Naive B cell (primary cell): ENCODE measurements at places on chromosomes 5 and 9. TPM values are rescaled to one million over a fixed set of nuclear protein-coding genes. Genes with fewer than 3 reads are reported as not detected.

The ADRA1B gene
- not detected for polyA plus RNA-seq

The ECM2 gene
- not detected for polyA plus RNA-seq

The SLC28A3 gene
- polyA plus RNA-seq: 0.05 TPM

The EXOSC3 gene
- 35.8 TPM for polyA plus RNA-seq

The NXNL2 gene
- polyA plus RNA-seq: not detected

The MED10 gene
- polyA plus RNA-seq: 134 TPM

The C6 gene
- not detected for polyA plus RNA-seq

The SLF1 gene
- polyA plus RNA-seq: 16.1 TPM

The OLFM1 gene
- polyA plus RNA-seq: not detected

The PCDHGA12 gene
- not detected for polyA plus RNA-seq

The SPINK7 gene
- not detected for polyA plus RNA-seq
